ENCODE measurements at places on chromosomes 7 and 10.

DNA sequence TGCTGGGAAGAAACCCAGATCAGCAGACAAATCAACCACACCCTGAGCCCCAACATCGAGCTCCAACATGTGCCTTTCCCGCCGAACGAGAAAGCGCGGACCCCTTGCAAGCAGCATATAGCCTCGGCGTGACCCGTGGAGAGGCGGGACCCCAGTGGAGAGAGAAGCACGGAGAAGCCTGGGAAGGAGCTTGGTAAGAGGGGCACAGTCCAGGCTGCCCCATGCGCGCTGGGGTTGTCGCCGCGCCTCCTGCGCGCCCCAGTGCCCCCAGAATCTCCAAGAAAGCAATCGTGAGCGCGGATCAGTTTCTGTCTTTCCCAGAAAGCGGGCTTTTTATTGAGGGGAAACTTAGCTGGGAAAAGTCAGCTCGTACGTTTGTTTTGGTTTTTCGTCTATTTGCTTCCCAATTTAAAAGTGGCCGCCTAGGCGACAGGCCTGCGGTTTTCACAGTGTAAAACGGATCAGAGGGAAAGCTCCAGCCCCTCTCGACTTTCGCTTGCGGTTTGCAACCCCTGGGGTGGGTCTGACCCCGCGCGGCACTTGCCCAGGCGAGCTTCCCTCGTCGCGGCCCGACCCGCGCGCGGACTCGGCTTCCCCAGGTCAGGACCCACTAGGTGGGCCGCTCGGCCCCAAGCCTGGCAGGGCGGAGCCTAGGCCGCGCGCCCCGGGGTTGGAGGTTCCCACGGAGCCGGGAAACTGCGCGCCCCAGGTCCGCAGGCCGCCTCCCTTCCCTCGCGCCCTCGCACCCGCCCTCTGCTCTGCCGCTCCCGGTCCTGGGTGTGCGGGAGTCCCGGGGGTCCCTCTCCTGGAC is 31.1 kb downstream of the SKIDA1 start:
- peak; percentile 41 for DNase-seq

DNA sequence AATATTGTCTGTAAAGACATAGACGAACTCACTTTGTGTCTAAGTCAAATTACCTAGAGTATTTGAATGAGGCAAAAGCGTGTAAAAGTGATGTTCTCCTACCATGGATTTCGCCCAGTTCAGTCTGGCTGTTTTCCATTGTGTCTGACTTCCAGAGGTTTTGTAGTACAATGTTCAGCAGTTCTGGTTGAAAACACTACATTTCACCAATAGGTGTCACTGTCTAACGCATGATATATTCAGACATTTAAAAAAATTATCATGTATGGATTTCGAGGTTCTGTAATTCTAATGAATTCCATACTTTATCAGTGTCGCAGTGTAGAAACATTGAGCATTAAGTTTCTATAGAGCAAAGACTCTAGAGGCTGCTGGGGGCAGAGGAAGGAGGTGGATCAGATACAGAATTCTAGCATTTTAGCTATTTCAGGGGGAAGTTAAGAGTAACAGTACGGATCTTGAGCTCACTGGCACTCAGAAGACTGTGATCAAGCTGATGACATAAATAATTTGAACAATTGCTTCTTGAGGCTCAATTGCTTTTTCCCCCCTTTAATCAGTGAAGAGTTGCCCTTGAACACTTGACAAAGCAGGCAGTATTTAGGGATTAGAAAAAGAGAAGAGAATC is 196.9 kb upstream of the RHOBTB1 start:
- peak; percentile 73 for DNase-seq

GRCh38 chr7:56291-56913 is 136.0 kb upstream of the FAM20C start:
- no peak for DNase-seq

DNA sequence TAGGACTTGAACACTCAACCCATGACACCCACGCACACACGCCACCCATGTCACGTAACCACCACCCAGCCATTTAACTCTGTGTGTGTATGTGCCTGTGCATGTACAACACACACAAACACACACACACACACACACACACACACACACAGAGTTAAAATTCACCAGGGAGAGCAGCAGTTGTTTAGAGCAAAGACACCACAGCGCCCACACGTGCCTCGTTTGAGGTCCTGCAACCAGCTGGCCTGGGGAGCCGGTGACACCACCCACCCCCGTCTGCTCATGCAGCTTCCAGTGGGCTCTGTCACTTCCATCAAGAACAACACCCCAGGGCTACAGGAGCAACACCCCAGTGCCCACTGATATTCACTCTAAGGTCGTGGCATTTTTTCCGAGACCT is 97.4 kb downstream of the ELFN1 start:
- DNase-seq, result no peak

DNA sequence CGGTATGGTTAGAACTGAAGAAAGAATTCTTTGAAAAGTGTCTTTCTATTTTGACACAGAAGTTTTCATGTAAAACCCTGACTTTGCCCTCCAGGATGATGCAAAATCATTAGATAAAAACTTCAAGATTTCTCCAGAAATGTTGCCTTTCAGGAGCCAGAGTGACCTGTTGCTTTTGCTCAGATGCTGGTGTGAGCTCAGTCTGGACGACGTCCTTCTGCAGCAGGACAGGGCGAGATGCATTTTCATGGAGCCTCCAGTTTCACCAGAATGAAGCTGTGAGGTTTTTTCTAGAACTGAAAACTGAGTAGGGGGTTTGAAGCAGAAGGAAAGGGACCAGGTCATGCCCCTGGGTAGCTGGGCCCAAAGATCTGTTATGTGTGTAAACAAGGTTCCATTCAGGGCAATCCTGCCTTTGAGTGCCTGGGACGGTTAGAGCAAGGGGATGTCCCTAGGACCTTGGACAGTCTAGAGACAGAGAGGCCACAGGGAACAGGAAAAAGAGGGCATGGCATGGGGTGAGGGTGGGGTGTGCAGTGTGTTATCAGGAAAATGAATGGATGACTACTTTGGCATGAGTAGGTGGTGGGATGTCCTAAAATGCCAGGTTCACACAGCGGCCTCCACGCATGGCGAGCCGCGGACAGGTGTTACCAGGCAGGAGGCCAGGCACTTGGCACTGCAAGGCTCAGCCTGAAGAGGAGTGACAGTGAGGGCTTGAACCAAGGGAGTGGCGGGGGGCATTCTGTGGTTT is 356.3 kb downstream of the CXCL12 start:
- DNase-seq, result no peak

GRCh38 chr10:78798976-78799730 is 269.6 kb upstream of the ZMIZ1 start:
- DNase-seq, result no peak

- peak; percentile 65 for DNase-seq
Observed at GRCh38 chr7:26090927-26091519, 61.0 kb upstream of the NFE2L3 start.

DNA sequence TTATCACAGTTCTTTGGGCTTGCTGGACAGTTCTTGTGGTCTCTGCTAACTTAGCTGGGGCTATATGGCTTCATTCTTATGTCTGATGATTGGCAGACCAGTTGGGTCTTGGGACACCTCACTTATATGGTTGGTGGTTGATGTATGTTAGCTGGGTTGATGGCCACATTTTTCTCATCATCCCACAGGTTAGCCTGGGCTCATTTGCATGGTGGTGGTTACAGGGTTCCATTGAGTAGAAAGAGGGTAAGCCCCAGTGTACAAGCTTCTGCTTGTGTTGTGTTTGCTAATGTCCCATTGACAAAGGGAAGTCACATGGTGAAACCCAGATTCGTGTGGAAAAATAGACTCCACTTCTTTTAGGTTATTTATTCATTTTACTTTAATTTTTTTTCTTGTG is 40.6 kb downstream of the TMEM60 start:
- no peak for DNase-seq

- peak; percentile 95 for DNase-seq
Observed at GRCh38 chr10:29619241-29619669, 15.5 kb downstream of the SVIL start.

DNA sequence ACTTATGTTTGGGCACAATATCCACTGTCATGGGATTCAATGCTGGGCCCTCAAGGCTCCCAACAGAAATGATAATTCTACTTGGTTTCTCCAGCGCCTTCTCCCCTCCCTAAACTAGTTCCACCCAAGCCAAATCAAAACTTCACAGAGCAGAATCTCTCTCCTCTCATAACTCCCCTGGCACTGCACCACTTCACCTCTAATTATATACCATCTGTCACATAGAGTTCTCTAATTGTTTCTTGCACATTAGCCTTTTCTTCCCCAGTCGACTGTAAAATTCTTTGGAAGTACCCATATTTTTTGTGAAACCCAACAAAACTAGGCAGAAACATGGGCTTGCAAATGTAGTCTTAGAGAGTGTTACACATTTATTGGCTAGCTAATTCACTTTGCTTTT is 8.1 kb downstream of the SGMS1 start:
- no peak for DNase-seq

Data from mesenchymal stem cell (in vitro differentiated cells and primary cell).